Adipose tissue (tissue), 3 donors: ENCODE measurements at places on chromosomes 1 and 21. TPM values are rescaled to one million over a fixed set of nuclear protein-coding genes. Genes with fewer than 3 reads are reported as not detected.

The MSH4 gene
- polyA plus RNA-seq = 0.10 TPM

The SPRR2D gene
- polyA plus RNA-seq = 1.3 TPM

The SYNC gene
- 0.56 TPM for polyA plus RNA-seq

The CYP4X1 gene
- polyA plus RNA-seq = 0.72 TPM

The TMEM52 gene
- polyA plus RNA-seq = 1.5 TPM
